ENCODE measurements at places on chromosomes 3 and 15.

DNA sequence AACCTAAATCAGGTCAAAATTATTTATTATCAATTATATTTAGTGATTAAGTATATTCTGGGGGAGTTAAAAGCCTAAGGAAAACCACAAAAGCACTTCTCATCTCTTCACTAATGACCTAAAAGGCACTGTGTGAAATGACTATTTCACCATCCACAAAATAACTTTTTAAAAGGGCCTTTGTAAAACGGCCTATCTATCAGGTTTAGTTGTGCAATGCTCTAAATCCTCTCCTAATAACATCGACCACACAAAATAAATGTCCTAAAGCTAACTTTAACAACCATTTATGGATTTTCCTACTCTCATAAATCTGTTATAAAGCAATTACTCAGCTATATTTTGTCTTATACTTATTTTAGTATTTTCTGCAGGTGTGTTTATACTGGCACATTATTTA is 1066.3 kb downstream of the ROBO1 start:
- no peak for DNase-seq

DNA sequence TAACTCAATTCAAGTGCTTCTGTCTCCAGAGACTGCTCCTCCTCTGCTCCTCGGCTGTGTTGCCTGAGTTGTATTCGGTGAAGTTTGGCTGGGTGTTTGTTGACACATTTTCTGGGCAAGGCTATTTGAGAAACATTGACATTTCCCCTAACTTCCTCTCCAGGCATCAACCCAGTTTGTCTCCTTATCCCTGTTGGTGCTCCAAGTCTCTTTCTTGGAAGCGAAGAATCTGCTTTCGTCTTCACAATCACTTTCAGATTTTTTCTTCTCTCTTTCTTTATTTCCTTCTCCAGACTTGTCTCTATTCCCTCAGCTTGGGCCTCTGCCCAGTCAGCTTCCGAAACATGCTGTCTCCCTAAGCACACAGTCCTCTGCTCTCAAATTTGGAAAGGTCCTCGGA is 84.7 kb downstream of the ETV5 start:
- no peak for DNase-seq

GRCh38 chr3:188949456-188949855 is 222.3 kb upstream of the TPRG1 start:
- no peak for DNase-seq

GRCh38 chr3:16112910-16113504 is 61.5 kb upstream of the GALNT15 start:
- no peak for DNase-seq

DNA sequence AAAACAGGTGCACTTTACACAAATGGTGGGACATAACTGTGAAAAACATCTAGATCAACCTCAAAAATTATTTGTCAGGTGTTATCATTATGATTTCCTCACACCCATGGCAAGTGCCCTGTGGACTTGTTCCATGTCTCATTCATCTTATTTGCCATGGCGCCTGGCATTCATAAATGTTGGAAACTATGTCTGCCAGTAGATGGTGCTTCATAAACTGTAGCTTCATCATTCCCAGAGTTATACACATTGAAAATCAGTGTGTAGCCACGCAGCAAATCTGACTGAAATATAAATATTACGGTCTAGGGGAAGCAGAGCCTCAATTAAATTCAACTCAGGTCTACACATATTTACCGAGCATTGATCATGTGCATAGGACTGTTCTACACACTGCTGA is 90.7 kb downstream of the IMPG2 start:
- no peak for DNase-seq

DNA sequence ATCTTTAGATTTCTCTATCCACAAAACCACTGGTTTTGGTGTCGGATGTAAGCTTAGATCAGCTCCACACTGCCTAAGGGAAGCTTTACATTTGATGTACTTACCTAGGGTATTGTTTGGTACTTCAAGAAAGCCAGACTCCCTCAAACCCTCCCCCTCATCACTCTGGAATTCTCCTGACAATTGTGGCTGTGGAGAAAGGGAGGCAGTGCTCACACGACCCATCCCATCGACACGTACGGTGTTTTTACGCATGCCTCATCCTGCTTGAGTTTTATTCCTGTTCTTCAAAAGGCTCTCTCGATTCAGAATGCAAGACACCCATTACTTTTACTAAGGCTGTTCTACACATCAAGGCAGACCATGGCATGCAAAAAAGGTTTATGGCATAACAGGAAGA is 67.3 kb upstream of the ONECUT1 start:
- no peak for DNase-seq

DNA sequence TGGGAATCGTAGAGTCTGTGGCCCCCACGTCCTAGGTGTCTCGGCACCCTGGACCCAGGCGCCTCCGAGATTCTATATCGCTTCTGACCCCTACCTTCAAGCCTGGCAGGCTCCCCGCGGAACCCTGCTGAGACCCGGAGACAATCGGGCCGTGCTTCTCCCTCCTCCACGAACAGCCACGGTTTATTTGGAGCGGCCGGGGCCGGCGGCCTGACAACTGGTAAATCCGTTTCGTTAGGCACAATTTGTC is 1.4 kb downstream of the GATA2 start:
- DNase-seq = no peak

- DNase-seq = no peak
Measured at GRCh38 chr3:138442433-138442832, 8.0 kb downstream of the ESYT3 start.

GRCh38 chr3:38027466-38028465 is 1.7 kb downstream of the PLCD1 start:
- no peak for DNase-seq

GRCh38 chr3:183895774-183896173 is 11.1 kb upstream of the PARL start:
- DNase-seq = no peak

DNA sequence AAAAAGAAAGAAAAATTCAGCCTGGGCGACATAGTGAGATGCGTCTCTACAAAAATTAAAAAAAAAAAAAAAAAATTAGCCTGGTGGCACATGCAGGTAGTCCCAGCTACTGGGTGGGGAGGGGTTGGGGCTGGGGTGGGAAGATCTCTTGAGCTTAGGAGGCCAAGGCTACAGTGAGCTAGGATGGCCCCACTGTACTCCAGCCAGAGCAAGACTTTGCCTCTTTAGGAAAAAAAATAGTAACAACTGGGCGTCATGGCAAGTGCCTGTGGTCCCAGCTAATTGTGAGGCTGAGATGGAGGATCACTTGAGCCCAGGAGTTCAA is 23.9 kb upstream of the PPP4R2 start:
- no peak for DNase-seq

DNA sequence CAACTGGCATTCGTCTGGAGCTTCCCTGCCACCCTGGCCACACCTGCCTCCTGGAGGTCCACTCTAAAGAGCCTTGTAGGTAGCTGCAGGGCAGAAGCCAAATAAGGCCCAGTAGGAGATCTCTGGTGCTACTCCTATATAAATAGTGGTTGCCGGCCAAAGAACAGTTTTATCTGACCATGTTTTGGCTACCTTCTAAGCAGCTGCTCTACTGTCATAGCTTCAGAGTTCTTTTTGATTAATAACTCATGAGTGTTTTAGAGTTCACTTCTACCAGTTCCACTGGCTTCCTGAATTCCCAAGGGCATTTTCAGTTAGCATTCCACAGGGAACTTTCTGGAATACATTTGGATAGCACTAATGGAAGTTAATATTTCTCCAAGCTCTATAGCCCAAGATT is 154.6 kb downstream of the B3GALNT1 start:
- DNase-seq = no peak

- no peak for DNase-seq
Measured at GRCh38 chr3:194364652-194365434, 4.7 kb downstream of the LRRC15 start.

DNA sequence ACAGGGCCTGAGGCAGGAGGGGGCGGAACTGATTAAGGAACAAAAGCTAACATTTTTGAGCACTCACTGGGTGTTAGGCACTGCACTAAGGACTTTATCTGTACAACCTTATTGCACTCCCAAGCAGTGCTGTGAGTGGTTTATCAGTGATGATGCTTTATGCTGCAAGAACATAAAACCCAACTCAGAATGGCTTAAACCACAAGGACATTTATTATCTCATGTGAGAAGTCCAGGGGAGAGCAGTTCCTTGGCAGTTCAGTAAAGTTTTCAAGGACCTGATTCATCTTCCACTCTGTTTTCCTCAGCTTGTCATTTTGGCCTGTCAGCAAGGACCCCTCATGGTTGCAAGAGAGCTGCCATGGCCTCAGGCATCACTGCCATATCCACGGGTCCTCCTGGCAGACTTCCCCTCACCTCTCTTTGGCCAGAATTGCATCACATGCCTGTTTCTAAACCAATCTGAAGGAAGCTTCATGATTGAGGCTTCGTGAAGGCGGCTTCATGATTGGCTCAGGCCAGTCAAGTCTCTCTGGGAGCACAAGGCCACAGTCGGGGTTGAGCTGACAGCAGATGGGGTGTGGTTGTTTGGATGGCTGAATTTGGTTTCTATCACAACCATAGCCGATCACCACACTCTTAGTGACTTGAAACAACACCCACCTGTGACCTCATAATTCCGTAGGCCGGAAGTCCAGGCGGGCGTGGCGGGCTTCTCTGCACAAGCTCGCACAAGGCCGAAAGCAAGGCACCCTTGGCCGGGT is 15.8 kb downstream of the EFCC1 start:
- no peak for DNase-seq

DNA sequence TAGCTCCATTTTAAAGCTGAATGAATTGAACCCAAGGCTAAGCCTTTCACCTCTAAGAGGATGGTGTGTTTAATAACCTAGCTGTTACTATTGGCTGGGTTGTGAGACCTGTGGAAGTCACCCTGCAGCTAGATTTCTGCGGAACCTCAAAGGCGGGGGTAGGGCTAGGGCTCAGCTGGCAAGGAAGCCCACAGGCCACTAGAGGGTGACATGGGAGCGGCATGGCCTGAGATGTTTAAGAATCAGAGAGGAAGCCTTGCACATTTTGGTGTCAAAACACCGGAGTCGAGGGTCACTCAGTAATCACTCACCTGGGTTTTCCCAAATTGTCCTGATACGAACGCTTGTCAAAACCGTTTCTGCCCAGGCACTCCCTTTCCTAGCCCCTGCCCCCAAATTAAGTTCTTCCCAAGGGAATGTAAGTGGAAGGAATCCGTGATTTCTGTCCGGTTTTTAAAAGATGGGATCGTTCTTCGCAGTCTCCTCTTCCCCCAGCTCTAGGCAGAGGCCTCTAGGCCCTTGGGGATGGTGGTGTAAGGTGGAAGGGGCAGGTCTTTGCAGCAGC is 3.8 kb upstream of the ACAD9 start:
- DNase-seq = peak; percentile 12

DNA sequence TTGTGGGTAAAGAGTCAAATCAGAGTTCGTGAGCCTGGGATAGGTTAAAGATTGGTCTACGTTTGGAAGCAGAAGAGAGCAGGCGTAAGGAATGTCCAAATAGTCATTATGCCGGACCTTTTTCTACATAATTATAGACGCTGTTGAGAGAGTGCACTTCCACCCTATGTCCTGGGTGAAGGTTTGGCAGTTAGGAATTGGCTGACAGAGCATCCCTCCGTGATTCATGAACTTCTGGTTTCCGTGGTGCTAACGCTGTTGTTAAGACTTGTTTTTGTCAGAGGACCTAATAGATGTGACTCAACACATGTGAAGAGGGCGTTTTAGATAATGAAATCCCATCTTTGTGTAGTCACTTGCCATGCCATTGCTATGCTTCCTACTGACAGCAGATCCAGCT is 1.1 kb downstream of the EAF1 start:
- DNase-seq = no peak

- DNase-seq = no peak
Measured at GRCh38 chr3:191353022-191353777, 22.9 kb upstream of the UTS2B start.

- no peak for DNase-seq
Measured at GRCh38 chr3:10817506-10817905, 1.5 kb downstream of the SLC6A11 start.

DNA sequence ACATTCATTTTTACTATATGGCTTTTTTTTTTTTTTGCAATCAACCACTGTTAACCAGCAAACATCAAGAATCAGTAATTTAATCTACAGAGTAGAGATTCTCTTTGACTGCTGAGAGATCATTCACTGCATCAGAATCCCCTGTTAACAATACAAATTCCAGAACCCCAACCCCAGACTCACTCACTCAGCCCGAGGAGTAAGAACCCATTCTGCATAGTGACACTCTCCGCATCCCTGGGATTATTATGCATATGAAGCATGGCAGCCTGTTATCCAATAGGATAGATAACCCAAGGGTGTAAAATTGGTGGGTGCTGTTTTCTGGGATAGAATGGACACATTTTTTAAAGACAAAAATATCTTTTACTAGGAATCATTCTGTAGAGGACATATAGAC is 76.3 kb upstream of the CCDC39 start:
- DNase-seq = no peak

Measured in SHP77 treated with DMSO at 0.1 percent for 48 hours (cell line).